H7 (cell line): ENCODE measurements at places on chromosomes 1 and 21.
A peak's percentile ranks its signal among the peaks of the same experiment; 100 is the strongest.

DNA sequence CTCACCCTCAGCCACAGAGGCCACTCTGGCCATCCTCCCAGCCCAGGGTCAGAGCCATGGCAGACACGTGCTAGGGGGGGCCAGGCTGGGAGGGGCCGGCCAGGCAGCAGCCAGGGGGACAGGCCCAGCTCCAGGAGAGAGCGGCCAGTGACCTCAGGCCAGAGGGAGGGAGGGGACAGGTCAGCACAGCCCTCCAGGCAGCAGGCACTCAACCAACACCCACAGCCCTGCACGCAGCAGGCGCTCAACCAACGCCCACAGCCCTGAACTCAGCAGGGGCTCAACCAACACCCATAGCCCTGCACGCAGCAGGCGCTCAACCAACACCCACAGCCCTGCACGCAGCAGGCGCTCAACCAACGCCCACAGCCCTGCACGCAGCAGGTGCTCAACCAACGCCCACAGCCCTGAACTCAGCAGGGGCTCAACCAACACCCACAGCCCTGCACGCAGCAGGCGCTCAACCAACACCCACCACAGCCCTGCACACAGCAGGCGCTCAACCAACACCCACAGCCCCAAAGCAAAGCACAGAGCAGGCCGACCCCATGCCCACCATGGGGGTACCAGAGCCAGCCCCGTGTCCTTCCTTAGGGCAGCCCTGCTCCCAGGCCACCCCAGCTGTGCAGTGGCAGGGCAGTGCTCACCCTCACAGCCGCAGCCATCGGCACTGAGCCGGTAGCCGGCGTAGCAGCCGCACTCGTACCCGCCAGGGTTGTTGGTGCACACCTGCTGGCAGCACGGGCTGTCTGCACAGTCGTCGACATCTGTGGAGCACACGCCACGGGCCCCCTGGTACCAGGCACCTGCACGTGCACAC lies 55.9 kb downstream of the ARHGEF16 start:
- no peak for DNase-seq

DNA sequence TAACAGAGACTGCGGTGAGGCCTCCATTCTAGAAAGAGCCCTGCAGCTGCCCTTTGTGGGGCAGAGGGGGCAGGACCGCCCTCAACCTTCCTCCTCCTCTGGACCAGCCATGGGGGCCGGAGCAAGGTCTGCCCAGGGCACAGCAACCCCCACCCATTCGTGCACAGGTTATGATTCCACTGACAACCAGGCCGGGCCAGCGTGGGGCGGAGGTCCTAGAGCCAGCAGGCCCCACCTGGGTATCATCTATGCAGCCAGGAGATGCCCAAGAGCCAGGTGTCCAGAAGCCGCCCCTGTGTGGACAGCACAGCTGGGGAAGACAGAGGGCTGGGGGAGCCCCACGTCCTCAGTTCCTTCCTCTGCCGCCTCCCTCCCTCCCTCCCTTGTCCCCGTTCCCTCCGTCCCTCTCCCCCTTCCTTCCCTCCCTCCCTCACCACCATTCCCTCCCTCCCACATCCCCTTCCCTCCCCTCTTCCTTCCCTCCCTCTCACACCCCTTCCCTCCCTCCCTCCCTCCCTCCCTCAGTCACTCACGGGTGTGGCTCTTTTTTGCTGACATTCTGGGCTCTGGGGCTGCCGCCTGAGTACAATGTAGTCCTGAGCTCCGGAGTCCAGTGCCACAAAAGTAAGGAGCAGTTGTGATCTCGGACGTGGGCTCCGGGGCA lies 12.3 kb downstream of the RNF223 start:
- DNase-seq: no peak

- peak; percentile 89 for DNase-seq
Observed at GRCh38 chr21:41477641-41478318, 30.2 kb downstream of the TMPRSS2 start.

DNA sequence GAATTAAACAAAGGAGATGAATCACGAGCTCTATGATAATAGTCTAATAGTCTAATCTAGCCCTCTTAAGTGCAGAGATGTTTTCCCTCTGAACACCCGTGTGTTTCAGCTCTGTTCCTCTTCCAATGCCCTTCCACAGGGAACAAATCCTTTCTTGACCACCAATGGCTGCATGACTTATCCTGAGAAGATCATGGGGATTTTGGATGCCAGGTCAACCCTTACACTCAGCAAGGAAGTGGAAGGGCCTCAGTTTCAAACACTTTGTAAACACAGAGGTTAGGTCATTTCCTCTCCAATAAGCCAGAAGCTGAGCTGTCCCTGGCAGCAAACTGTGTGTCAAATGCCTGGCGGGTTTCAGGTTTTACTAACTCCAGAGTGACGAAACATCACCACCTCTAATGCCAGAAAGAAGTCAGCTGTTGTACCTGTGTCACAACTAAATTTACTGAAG lies 200.0 kb downstream of the GABPA start:
- no peak for DNase-seq

GRCh38 chr21:42543106-42543847 lies 29.6 kb downstream of the SLC37A1 start:
- no peak for DNase-seq

GRCh38 chr1:180155182-180155682 lies 563 bp downstream of the QSOX1 start:
- DNase-seq: peak; percentile 77

DNA sequence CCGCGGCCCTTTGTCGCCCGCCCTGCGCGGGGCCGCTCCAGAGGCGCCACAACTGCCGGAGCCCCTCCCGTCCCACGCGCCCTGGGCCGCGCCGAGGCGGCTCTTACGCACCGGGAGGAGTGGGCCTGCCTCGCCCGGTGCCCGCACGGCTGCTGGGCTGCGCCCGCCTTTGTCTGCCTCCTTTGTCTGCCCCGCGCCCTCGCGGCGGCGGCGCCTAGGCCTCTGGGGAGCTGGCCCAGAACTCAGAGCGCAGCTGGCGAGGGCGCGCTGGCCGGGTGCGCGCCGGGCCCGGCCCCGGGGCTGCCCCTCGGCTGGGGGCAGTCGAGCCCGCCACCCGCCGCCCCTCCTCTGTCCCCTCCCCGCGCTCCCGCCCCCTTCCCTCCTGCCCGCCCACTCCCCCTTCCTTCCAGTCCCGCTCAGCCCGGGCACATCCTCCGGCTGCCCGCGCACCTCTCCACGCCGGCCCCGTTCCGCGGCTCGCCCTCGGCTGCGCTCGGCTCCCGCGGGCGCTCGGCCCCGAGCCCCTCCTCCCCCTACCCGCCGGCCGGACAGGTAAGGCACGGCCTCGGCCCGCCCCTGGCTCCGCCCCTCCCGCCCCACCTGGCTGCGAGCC lies at the start of gene DRAXIN:
DRAXIN (plus strand) TSS at position 409 of the 613 bp plus-strand sequence. CDS start 14,549 bp downstream, outside the sequence.
- peak; percentile 97 for DNase-seq

- no peak for DNase-seq
Observed at GRCh38 chr1:215780641-215781040, 213.5 kb downstream of the KCTD3 start.

DNA sequence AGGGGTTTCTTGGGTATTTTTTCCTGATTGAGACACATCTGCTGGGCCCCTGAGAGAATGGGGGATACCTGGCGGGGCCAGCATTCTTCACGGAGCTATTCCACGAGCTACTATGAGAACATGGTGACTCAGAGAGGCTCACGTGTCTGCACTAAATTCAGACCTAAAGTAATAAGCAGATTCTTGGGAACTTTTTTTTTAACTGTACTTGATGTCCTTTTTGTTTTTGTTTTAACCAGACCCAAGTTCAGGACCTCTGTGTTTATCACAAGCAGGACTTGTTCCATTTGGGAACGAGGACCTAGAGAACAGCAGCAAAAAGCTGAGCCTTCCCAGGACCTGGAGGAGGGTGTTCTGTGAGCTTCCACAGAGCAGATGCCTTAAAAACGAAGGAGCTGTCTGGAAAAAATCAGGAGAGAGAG lies 44.0 kb downstream of the EVA1C start:
- no peak for DNase-seq

- no peak for DNase-seq
Observed at GRCh38 chr1:209383907-209384709, 199.4 kb upstream of the CAMK1G start.

DNA sequence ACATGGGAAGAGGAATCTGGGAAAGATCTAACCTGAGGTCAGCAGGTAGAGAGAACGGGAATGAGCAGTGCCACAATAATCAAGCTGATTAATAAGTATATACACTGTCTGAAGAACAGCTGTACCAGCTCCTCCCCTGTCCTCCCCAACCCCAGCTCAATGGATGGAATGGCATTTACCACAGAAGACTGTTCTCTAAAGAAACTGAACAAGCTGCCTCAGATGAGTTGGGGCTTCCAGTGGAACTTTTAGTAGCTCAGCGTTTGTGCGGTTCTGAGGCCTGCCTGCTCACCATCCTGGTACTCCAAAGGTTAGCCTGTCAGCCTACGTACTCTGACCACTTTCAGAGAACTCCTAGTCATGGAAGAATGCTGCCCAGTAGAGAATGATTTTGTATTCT lies 101.9 kb upstream of the LBR start:
- DNase-seq: no peak

DNA sequence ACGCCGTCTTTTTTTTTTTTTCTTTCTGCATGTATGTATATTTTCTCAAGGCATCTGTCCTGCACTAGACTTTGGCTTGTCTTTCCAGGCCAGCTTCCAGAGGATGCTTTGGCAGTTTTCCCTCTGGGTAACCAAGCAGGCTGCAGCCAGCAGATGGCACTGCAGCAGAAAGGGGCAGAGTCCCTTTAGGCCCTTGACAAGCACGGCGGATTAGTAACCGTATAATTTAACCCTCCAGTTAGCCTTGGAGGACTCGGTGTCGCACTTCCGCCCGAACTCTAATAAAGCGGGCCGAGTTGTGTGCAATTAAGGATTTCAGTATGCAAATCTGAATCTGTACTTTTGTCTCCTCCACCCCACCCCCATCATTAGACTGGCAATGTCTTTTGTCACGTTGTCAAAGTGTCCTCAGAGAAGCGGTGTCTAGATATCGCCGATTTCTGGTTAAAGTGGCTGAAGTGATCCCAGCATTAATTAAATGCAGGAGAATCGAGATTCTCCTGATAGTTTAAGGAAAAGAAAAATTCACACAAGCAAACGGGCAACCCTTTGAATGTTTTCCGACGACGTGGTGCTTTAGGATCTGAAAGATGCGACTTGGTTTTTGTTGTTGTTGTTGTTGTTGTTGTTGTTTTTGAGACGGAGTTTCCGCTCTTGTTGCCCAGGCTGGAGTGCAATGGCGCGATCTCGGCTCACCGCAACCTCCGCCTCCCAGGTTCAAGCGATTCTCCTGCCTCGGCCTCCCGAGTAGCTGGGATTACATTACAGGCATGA lies 1.1 kb upstream of the TMEM167B start:
- peak; percentile 86 for DNase-seq

- no peak for DNase-seq
Observed at GRCh38 chr1:20601129-20601825, 12.4 kb downstream of the CDA start.

DNA sequence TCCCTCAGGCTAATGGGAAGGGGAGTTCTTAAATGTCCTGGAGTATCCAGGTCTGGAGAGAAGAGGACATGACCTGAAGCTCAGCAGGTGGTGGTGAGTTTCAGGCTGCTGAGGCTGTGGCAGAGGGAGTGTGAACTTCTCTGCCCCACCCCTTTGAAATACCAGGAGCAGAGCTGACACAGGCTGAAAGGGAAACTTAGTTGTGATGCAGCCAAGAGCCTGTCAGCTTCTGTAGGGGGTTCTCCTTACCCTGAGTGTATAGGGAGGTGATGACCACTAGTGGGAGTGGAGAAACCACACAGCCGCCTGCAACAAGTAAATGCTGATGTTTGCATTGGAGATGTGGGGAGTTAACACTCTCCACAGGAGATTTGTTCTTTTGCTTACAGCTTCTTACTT lies 152.3 kb downstream of the FCRL5 start:
- no peak for DNase-seq

GRCh38 chr1:47507881-47508701 lies 70.2 kb downstream of the FOXD2 start:
- peak; percentile 78 for DNase-seq
